SJSA1 (cell line): ENCODE measurements at places on chromosomes 2 and 18. TPM values are rescaled to one million over a fixed set of nuclear protein-coding genes. Genes with fewer than 3 reads are reported as not detected.

The OXER1 gene
- not detected in 2 replicates for total RNA-seq

The ANKRD36C gene
- total RNA-seq, result 12.0 and 22.4 TPM in 2 replicates

The ZNF385B gene
- not detected in 2 replicates for total RNA-seq

- H3K27me3 ChIP-seq, result no peaks in the 10 kb centered on the region
- H3K36me3 ChIP-seq, result no peaks in the 10 kb centered on the region
- no peak overlapping the region for H3K27ac ChIP-seq
- no peaks in the 10 kb centered on the region for H3K4me1 ChIP-seq
Observed at GRCh38 chr2:101623031-101623521, 74.4 kb upstream of the MAP4K4 start.

DNA sequence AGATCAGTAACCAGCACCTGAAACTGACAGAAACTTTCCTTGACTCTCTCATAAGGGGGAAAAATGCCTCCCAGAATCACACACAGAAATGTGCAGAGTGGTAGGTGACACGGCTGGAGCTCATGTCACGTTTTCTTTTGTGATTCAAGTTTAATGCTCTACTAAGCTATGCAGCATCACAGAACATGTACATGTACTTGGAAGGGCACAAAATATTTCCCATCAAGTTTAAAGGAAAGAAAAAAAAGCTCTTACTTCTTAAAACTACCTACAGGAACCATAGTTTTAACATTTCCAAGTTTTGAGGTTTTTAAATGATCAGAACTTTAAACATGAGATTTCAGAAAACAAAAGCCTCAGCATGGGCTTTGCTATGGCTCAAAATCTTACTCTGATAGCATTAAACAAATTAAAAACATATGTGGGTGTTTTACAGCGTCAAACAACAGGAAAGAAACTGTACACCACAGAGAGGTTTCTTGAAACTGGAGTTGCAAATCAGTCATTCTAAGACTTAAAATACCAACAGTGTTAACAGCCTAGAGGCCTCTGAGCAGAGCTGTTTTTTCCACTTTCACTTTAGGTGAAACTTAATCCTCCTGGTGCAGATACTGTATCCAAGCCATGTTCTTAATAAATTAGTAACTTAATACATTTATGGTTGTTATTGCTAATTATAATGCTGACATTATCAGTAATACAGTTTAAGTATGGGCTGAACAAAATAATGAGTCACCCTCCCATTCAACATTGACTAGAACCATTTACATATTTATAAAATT lies 30.1 kb downstream of the MBP start:
- no peaks in the 10 kb centered on the region for H3K36me3 ChIP-seq
- peak overlapping the region; percentile 91 for H3K27ac ChIP-seq
- peaks cover 51% of the 10 kb centered on the region for H3K4me1 ChIP-seq
- H3K27me3 ChIP-seq, result no peaks in the 10 kb centered on the region

- H3K4me1 ChIP-seq, result no peaks in the 10 kb centered on the region
- DNase-seq, result no peak
- no peaks in the 10 kb centered on the region for H3K36me3 ChIP-seq
- H3K27me3 ChIP-seq, result no peaks in the 10 kb centered on the region
- H3K4me3 ChIP-seq, result no peak overlapping the region
- H3K27ac ChIP-seq, result no peak overlapping the region
Observed at GRCh38 chr2:145207884-145208283, 688.0 kb upstream of the ZEB2 start.

- H3K27me3 ChIP-seq, result no peaks in the 10 kb centered on the region
- DNase-seq, result no peak
Observed at GRCh38 chr2:113709022-113709421, 47.4 kb downstream of the SLC35F5 start.

DNA sequence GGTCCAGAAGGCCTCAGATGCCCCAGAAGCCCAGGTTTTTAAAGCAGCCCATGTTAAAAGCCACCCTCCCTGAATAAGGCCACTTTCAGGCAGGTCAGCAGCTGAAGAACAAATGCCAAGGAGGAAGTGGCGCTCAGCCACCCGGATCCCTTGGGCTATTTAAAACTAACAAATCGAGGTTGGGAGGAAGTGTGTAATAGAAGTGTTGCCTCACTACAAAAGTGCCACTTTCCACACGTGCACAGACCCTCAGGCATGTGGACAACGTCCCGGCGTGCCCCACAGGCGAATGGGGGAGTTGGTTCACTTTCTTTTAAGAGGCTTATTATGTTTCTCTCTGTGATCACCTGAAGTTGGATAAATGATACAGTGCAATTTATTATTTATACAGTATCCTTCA lies 173.8 kb upstream of the SALL3 start:
- H3K27ac ChIP-seq, result no peak overlapping the region
- H3K36me3 ChIP-seq, result no peaks in the 10 kb centered on the region
- no peaks in the 10 kb centered on the region for H3K27me3 ChIP-seq
- no peak for DNase-seq
- no peaks in the 10 kb centered on the region for H3K4me1 ChIP-seq

DNA sequence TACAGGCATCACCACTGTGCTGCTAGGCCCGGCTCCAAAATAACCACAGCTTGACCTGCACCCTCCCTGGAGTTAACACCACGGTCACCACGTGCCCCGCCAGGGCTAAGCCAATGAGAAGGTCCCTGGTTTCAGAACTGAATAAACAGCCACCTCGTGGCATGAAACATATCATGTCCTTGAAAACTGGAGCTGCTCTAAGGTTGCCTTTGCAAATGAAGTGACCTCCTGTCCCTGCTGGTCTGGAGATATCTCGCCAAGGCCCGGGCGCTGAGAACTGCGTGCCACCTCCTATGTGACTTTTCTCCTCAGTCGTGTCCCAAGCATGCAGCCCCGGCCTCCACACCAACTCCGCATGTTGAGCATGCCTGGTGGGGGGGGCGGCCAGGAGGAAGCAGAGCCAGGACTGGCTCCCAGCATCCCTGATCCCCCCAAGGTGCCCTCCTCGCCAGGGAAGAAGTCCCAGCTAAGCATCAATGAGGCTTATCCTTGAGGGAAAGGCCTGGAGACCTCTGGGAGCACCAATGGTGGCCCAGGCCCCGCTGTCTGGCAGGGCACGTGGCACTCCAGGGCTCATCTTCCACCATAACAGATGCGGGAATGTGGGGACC lies 16.3 kb upstream of the KCNG2 start:
- no peaks in the 10 kb centered on the region for H3K36me3 ChIP-seq
- DNase-seq, result no peak
- 0 out of 2 replicates have a peak, but pooled peaks cover 5% of the 10 kb centered on the region for H3K4me1 ChIP-seq
- peaks cover 17% of the 10 kb centered on the region for H3K27me3 ChIP-seq

DNA sequence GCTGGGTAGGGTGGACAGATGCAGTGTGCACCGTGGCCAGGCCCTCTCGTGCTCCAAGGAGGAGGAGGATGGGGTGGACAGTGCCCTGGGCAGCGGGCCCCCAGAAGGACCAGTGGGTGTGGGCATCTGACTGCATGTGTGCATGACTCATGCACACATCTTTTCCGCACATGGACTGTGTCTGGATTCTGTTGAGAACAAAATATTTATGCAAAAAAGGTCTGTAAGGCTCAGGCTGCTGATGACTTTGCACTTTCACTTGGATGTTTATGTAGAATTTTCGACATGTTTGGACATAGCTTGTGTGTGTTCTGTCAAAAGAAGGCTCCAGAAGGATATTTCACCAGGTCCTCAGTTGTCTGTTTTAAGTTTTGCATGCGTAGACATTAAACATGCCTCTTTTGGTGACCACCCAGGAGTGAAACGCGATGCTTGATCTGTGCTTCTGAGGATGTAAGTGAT lies 45.6 kb downstream of the MTCL1 start:
- peaks cover 44% of the 10 kb centered on the region for H3K36me3 ChIP-seq
- H3K4me3 ChIP-seq, result peak overlapping the region; percentile 17
- H3K4me1 ChIP-seq, result peaks cover 78% of the 10 kb centered on the region
- H3K27ac ChIP-seq, result peak overlapping the region; percentile 79

- DNase-seq, result no peak
- H3K4me1 ChIP-seq, result no peaks in the 10 kb centered on the region
- H3K27me3 ChIP-seq, result no peaks in the 10 kb centered on the region
- H3K36me3 ChIP-seq, result no peaks in the 10 kb centered on the region
- no peak overlapping the region for H3K4me3 ChIP-seq
- H3K27ac ChIP-seq, result no peak overlapping the region
Observed at GRCh38 chr2:26424221-26424620, 22.5 kb downstream of the DRC1 start.

DNA sequence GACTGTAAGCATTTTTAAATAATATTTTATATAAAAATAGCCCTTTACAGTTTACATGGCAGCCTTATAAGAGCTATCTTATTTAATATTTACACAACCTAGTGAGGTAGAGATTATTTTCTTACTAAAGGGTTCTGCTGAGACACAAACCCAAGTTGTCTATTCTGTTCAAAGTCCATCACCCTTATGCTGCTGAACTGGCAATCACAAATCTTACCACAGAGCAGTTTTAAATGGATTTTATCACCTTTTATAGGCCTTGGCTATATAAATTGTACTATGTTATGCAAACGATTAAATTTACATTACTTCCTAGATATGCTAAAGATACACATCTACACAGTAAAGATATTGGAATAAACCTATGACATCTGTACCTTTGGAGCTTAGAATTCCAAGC lies 40.7 kb downstream of the RBM45 start:
- H3K27me3 ChIP-seq, result no peaks in the 10 kb centered on the region
- no peaks in the 10 kb centered on the region for H3K36me3 ChIP-seq
- no peak overlapping the region for H3K27ac ChIP-seq
- H3K4me3 ChIP-seq, result no peak overlapping the region
- peaks cover 4% of the 10 kb centered on the region; the same call in 1 of the 2 replicates for H3K4me1 ChIP-seq
- DNase-seq, result no peak

- no peak overlapping the region for H3K4me3 ChIP-seq
- H3K27ac ChIP-seq, result no peak overlapping the region
- H3K4me1 ChIP-seq, result no peaks in the 10 kb centered on the region
- H3K36me3 ChIP-seq, result no peaks in the 10 kb centered on the region
- peaks cover 32% of the 10 kb centered on the region for H3K27me3 ChIP-seq
Observed at GRCh38 chr2:219025637-219026585, 15.4 kb downstream of the CFAP65 start.

DNA sequence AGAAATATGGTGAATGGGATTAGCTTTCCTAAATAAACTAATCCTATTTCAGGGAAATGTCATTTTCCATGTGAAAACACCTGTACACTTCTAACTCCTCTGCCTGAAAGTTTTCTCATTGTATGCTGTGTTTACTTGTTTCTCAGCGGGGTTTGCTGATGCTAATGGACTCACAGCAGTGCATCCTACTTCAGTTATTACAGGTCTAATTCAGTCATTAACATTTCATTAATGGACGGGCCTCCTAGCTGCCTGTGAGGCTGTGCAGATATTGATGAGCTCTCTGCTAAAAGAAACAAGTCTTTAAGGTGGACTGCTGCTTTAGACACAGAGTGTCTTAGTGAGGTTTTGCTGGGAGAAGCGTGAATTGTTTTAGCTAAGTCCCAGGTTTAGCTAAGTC lies 1342.0 kb upstream of the ZEB2 start:
- H3K27me3 ChIP-seq, result no peaks in the 10 kb centered on the region
- no peak overlapping the region for H3K4me3 ChIP-seq
- DNase-seq, result no peak

DNA sequence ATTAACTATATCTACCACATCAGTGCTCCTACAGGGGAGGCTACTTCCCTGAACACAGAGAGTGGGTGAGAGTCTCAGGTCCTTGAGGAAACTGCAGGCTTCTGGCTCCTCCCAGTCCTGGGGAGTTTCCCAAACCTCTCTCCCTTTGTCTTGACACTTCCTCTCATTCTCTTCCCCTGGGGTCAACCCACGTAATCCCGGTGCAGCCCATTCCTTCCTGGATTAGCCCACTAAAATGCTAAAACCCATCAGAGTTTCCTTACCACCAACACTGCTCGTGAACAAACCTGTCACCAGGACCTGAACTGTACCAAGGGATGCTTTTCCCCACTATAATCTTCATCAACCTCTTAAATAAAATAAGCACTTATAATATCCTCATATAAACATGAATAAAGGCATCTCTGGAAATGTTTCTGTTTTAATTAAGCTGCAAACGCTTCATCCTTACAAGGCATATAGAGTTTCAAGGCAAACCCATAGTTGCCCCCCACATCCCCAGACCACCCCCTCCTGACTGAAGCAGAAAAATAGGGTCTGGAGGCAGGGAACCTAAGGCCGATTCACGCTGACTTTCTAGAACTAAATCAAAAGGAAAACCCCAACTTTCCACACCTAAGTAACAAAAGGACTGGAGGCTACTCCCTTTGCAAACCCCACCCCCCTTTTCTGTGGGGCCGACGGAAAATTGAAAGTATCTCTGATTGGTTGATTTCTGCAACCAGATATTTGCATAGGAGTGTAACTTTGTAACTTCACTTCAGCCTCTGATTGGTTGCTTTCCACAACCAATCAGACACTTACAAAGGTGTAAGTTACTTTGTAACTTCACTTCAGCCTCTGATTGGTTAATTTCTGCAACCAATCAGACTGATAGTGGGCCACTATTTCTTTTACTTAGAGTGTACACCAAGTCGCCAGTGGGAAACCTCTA lies 19.0 kb downstream of the TMSB10 start:
- H3K36me3 ChIP-seq, result no peaks in the 10 kb centered on the region
- DNase-seq, result peak; percentile 76
- H3K4me1 ChIP-seq, result peaks cover 52% of the 10 kb centered on the region
- H3K27ac ChIP-seq, result peak overlapping the region; percentile 77
- no peaks in the 10 kb centered on the region for H3K27me3 ChIP-seq

DNA sequence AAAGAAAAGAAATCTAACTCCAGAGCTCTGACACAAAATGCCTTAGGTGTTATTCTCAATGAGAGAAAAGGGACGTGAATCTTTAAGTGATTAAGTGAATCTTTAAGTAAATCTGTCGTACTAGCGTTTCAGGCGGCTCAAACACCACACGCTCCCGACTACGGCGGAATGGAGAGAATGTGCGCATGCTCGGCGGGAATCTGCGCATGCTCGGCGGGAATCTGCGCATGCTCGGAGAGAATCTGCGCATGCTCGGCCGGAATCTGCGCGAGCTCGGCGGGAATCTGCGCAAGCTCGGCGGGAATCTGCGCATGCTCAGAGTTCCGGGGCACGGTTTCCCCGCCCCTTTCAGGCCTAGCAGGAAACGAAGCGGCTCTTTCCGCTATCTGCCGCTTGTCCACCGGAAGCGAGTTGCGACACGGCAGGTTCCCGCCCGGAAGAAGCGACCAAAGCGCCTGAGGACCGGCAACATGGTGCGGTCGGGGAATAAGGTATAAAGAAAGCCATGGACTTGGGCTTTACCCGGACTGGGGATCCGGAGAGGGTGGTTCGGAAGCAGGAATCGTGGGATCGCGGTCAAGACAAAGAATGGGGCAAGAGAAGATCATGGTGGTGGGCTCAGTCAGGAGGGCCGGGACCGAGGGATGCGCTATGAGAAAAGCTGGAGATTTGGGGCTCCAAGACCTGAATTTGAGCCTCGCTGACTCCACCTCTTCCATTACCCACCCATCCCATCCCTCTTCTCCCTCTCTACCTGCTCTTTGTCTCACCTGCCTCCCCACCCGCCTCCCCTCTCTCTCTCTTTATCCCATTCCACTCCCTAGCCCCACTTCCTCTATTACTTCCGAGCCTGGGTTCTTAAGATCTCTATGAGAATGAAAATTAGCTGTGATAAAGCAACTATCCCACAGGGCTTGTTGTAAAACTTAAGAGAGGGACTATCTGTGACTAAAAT lies at the start of gene XRCC5:
XRCC5 (plus strand) TSS at position 382 of the 955 bp plus-strand sequence; CDS start at position 471, 89 bp downstream.
- H3K4me3 ChIP-seq, result peak within 1 kb of the TSS; percentile 77
- peak within 1 kb of the TSS; percentile 84 for H3K27ac ChIP-seq
- H3K4me1 ChIP-seq, result peaks cover 8% of the 10 kb centered on the region; the same call in 1 of the 2 replicates
- DNase-seq, result peak; percentile 97
- no peaks in the 10 kb centered on the region for H3K27me3 ChIP-seq
